ENCODE measurements at places on chromosomes 1 and 21.
A peak's percentile ranks its signal among the peaks of the same experiment; 100 is the strongest.

DNA sequence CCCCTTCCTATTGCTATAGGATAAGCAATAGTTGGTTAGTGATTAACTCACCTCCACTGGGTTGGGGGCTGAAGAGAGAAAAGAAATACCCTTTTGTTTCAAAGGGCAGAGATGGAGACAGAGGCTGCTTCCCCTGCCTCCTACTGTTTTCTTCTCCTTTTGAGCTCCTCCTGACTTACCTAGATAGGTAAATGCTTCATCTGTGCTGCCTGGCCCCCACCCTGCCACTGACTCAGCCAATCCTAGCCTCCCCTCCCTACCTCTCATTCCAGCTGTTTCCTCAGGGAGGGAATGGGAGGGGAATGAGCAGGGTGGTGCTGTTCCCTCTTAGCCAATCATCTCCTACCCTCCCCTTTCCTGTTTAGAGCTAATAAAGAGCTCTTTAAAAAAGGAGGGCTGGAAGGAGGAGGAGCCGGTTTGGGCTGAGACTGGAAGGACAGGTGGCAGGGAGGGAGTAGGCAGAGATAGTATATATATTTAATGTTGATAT lies at the start of gene C1orf116:
TSS of gene C1orf116 (minus strand) at position 229 of the 490 bp plus-strand sequence. CDS start 5,158 bp downstream, outside the sequence.
- DNase-seq, result peak; percentile 57

GRCh38 chr1:32533792-32534327 lies 5.4 kb upstream of the ZBTB8A start:
- no peak for DNase-seq

DNA sequence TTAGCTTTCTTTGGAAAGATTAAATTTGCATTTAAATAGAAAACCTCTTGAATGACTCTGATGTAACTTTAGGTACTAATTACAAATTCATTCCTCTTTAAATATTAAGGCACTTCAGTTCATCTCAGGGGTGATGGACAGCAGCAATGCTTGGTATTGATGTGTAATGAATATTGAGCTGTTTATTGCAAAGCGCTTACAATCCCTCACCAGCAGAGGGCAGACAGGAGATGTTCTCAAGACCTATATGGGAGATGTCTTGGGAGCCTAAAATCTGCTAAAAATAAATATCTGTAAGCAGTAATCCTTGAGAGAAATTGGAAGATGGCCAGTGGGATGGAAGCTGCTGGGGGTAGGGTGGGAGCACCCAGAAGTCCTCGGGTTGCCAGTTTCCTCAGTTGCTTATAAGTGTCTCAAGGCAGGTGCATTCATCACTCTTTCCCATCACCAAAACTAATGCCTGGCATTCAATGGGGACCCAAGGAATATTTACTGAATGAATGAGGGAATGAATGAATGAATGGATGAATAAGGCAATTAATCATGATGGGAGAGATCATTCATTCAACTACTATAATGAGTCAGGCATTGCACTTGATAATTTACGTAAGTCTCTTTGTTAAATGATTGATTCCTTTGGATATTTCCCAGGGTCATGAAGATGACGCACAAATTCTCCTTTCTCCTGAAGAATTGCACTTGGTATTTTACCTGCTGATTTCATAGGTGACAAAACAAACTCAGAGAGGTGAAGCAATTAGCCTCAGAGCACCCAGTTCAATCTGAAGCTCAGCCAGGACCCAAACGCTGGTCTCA lies 2.3 kb downstream of the KLHDC8A start:
- DNase-seq, result no peak

GRCh38 chr1:32984455-32985171 lies 20.0 kb upstream of the RNF19B start:
- DNase-seq, result no peak

DNA sequence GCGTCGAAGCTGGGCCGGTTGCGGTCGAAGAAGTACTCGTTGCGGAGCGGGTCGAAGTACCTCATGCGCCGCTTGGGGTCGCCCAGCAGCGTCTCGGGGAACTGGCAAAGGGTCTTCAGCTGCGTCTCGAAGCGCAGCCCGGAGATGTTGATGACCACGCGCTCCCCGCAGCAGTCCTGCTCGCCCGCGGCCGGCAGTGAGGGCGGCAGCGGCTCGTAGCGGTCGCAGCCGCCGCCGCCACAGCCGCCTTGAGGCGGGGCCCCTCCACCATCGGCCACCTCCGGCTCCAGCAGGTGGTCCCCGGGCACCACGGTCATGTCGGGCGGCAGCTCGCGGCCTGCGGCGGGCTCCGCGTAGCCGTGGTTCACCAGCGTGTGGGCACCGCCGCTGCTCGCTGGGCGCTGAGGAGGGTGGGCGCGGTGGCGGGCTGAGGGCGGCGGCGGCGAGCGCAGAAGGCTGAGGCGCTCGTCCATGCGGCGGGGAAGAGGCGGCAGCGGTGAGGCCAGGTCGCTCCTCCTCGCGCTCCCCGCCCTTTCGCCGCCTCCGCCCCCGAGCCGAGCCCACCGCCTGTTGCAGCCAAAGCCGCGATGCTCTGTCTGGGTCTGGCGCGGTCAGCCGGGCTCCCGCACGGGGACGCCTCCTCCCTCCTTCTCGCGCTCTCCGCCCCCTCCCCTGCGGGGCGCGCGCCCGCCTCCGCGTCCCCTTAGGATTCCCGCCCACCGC lies at the start of gene KCNA3:
TSS of gene KCNA3 (minus strand) at position 604 of the 723 bp plus-strand sequence. CDS start at position 473, 131 bp downstream.
- DNase-seq, result no peak

DNA sequence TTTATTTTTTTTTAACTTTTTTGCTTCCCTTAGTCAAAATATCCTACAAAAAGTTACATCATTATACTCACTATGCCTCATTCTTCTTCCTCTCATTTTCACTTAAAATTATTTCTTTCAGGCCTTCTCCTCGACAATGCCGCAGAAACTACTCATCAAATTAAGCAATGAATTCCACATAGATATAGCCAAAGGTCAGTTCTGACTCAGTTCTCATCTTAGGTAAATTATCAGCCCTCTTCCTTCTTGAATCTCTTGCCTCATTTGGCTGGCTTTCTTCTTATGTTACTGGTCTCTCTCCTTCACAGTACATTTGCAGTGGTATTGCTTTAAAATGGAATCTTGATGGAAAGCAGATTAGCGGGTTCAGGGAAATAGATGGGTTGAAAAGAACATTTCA lies 260.7 kb upstream of the BRINP3 start:
- DNase-seq, result no peak

GRCh38 chr1:235513495-235514366 lies 9.5 kb upstream of the B3GALNT2 start:
- DNase-seq, result no peak

- DNase-seq, result peak; percentile 68
These were observed 1793.9 kb downstream of the NCAM2 start for GRCh38 chr21:22791986-22792560.

- no peak for DNase-seq
These were observed 171.2 kb downstream of the LTN1 start for GRCh38 chr21:28821276-28822122.

GRCh38 chr1:109712321-109712864 lies 342 bp downstream of the GSTM5 start:
- no peak for DNase-seq

DNA sequence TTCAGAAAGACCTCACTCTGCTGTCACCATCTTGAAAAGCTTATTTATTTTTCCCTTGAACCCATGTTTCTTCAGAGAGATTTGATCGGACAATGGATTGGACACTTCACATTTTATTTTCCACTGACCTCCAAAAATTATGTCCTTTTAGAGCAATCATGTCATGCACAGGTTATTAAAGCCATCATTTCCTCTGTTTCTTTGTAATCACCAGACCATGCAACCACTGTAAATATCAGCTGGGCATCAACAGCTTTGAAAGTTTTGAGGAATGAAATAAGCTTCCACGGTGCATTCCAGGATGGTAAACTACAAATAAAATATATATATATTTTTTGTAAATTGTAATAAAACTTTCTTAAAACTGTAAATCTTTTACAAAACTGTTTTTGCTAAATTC lies 144.1 kb upstream of the ADAMTS5 start:
- DNase-seq, result no peak

GRCh38 chr1:187338762-187339412 lies 510.1 kb downstream of the PLA2G4A start:
- no peak for DNase-seq

GRCh38 chr1:110638058-110638457 lies 31.9 kb upstream of the KCNA2 start:
- DNase-seq, result no peak

GRCh38 chr1:219751870-219752507 lies 139.1 kb upstream of the ZC3H11B start:
- no peak for DNase-seq

DNA sequence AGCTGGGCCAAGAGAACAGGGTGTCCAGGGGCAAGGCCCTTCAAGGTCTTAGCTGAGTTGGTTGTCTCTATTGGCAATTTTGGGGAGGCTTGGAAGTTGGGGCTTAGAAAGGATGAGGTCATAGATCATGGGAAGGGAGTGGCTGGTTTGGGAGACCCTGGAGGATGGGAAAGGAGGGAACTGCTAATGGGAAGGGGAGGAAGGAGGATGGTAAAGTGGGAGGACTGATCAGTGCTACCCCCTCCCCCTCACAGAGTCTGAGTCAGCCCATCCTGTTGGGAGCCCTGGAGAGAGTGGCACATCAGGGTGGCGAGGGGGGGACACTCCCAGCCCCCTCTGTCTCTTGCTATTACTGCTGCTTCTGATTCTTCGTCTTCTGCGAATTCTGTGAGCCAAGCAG lies 5.1 kb downstream of the EFNA4 start:
- DNase-seq, result no peak

DNA sequence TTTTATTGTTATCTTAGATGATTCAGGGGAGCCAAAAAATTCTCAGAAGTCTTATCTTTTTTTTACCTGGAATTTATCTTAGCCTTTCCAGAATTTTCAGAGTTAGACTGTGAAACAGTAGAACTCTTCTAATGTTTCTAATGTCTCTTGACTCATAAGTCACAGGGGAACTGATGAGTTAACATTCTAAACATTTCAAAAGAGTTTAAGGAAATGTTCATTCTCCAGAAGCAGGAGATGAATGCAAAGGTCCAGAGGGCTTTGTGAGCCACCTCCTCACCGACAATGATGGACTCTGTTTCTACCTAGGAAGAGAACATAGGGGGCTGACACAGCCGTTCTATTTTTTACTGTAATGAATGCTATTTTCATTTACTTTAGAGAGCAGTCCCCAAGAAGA lies 157.5 kb downstream of the BRINP2 start:
- no peak for DNase-seq

GRCh38 chr1:87400813-87401212 lies 72.1 kb downstream of the LMO4 start:
- no peak for DNase-seq

DNA sequence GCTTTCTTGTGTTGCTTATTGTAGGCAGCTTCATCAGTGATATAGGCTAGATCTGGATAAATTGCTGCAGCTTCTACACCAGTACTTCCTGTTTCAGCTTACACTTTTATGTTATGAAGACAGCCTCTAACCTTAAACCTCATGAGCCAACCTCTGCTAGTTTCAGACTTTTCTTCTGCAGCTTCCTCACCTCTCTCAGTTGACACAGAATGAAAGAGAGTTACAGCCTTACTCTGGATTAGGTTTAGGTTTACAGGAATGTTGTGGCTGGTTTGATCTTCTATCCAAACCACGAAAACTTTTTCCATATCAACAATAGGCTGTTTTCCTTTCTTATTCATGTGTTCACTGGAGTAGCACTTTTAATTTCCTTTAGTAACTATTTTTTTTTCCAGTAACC lies 76.9 kb upstream of the RNPC3 start:
- no peak for DNase-seq

All from NCI-H1417 treated with DMSO at 0.1 percent for 48 hours (cell line).